ENCODE measurements at places on chromosomes 2 and 18.

- ATAC-seq, result peak; percentile 93
Observed at GRCh38 chr2:111209045-111209514, 88.4 kb downstream of the BCL2L11 start.

- no peak for ATAC-seq
Observed at GRCh38 chr2:1550076-1550475, 136.8 kb downstream of the TPO start.

GRCh38 chr2:23414871-23415270, 29.9 kb downstream of the KLHL29 start:
- ATAC-seq, result no peak

GRCh38 chr2:75100011-75100800, 99.1 kb downstream of the TACR1 start:
- no peak for ATAC-seq

DNA sequence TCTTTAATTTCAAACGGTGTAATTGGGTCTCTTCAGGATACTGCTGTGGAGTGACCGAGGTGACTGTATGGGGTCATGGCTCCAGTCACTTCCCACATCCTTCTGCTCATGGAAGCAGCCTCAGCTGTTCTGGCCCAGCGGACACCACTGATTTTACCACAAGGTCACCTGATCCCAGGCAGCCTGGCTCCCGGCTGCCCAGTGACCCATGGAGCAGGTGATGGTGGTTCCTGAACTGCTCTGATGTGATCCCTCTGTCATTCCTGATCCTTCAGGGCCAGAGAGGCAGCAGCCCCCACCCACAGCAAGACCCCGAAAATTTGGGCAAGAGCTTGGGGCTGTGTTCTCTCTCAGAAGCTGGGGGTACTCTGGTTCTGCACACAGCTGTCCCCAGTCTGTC, 35.5 kb upstream of the HS6ST1 start:
- no peak for ATAC-seq

DNA sequence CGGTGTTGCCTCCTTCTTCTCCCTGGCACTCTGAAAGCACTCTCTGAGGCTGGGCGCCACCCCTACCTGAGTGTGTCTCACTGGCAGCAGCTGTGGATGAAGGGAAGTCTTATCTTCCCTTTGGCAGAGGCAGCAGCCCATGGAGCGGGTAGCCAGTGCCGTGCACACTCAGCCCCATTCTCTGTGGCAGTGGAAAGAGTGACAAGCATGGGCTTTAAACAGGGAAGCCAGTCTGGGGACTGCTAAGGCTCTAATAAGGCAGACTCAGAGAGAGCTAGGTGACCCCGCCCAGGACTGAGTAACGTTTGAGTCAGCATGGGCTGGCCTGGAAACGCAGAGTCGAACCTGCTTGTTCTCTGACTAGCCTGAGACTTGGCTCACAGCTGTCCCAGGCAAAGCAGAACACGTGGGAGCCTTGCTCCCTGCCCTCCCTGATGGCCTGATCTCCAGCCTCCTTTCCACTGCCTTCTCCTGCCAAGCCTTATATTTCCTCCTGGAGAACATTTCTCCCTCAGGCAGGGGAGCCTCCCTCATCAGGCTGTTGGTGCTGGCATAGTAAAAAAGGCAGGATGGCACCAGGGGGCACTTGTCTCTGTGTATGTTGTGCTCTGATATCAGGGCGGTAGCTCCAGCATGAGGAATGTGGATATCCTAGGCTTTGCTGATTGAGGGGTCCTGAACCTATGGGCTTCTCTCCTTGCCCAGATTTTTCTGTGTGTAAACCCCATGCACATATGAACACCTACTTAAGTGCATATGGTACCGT, 93.9 kb upstream of the LGALSL start:
- ATAC-seq, result peak; percentile 99

GRCh38 chr2:54635554-54636152, 87.8 kb upstream of the EML6 start:
- no peak for ATAC-seq

DNA sequence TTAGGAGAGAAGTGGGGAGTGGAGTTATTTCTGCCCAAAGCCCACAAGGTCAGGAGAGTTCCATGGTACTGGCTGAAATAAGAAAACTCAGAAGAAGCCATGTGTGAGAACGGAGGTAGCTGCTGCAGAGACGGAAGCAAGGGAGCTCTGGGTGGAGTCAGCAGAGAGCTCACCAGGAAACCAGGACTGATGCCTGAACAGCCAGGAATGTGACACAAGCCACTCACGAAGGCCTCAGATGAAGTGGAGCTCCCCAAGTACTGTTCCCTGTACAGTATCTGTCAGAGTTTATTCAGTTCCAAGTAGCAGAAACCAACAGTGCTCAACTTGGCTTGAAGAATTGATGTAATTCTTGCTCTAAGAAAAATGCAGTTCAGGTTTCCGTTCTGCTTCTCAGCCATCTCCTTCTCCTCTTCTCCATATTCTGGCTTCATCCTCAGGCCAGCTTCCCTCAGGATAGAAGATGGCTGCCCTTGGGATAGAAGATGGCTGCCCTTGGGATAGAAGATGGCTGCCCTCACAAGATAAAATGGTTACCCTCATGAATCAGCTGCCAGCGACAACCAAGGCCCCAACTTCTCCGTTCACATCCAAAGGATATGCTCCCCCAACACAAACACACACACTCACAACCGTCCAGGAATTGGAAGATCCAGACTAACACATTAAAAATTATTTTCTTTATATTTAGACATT, 117.4 kb upstream of the SH3BP4 start:
- no peak for ATAC-seq

- no peak for ATAC-seq
Observed at GRCh38 chr18:68548904-68549870, 165.7 kb downstream of the TMX3 start.

- no peak for ATAC-seq
Observed at GRCh38 chr2:223315813-223316212, 263.8 kb downstream of the KCNE4 start.

DNA sequence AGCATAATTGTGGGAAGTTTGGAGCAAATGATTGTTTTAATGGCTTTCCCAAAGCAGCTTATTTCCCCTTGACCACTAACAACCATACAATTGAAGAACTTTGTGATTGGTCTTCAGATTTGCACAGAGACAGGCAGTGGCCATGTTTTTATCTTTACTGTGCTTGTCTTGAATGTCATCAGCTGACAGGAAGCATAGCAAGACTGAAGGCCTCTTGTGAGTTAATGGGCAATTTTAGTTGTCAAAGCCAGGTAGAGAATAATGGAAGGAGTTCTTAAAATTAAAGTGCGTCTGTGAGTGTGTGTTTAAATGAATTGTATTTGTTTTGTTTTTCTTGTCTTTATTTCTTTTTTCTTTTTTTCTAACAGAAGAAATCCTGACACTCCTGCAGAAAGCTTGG, 809.9 kb downstream of the TSN start:
- no peak for ATAC-seq

DNA sequence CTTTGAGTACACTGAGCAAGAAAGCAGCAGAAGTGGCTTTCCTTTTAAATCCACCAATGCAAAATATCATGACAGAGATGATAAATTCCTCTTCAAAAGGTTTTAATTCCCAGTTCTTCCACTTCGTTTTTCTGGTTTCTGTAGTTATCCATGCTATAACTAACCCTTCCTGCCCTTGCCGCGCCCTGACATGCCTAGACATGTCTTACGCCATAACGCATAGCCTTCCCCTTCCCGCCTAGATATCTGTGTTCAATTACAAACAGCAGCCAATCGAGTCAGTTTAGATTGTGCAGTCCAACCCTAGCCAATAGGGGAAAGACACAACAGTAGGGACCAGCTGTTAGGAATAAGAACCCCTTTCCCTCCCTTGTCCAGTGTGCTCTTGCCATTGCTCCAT, 16.1 kb downstream of the PRPF40A start:
- no peak for ATAC-seq

- peak; percentile 4 for ATAC-seq
Observed at GRCh38 chr2:136383167-136383566, 265.2 kb upstream of the CXCR4 start.

DNA sequence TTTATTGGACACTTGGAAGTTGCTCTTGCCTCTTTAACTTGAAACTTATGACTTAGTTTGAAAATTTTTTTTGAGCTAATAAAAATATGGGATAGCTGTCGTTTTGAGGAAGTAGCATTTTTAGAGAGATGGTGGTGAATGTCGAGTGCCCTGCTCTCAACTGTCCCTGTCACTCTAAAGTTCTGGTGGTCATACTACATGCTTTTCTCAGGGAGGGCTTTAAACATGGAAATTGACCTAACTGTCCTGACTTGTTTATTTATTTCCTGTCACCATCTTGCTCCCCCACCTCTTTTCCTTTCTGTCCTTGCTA, 16.0 kb downstream of the CEP192 start:
- no peak for ATAC-seq

DNA sequence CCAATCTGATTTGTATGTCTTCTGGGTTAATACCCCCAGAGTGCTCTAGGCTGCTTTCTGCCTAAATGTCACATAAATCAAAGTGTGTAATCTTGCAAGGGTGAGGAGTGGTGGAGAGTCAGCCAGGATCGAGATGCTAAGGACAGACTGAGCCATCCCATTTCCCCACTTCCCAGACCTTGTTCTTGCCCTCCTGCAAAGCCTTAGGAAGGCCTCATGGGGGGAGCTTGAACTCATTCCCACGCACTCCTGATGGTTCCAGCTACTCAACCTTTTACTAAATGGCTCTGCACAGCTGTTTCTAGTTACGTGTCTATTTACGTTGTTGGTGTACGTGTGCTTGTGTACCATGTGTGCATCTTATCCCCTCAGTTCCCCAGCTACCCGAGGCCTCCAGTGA, 423.6 kb upstream of the TNP1 start:
- ATAC-seq, result no peak

- no peak for ATAC-seq
Observed at GRCh38 chr2:238418999-238419546, 7.7 kb upstream of the ASB1 start.

- no peak for ATAC-seq
Observed at GRCh38 chr2:129062146-129062912, 743.7 kb upstream of the HS6ST1 start.

DNA sequence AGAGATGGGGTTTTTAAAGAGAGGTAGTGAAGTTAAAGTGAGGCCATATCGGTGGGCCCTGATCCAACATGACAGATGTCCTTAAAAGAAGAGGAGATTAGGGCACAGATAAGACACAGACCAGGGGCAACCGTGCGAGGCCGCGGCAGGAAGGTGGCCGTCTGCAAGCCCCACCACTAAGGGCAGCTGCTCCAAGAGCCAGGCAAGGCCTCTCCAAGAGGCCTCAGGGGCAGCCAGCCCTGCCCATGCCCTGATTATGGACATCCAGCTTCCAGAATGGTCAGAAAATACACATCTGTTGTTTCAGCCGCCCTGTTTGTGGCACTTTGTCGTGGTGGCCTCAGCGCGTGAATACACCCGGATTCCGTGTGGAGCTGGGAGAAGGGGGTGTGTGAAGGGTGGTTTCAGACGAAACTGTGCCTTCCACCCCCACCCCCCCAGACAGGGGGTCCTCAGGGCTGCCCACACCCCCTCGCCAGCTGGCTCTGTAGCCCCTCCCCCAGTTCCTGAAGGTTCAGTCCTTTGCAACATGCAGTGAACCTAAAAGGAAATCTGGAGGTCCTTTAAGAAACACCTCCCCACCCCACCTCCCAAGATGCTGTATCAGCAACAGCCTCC, 74.1 kb upstream of the SMAD7 start:
- no peak for ATAC-seq

- ATAC-seq, result no peak
Observed at GRCh38 chr2:240358821-240359397, 76.6 kb upstream of the GPC1 start.

DNA sequence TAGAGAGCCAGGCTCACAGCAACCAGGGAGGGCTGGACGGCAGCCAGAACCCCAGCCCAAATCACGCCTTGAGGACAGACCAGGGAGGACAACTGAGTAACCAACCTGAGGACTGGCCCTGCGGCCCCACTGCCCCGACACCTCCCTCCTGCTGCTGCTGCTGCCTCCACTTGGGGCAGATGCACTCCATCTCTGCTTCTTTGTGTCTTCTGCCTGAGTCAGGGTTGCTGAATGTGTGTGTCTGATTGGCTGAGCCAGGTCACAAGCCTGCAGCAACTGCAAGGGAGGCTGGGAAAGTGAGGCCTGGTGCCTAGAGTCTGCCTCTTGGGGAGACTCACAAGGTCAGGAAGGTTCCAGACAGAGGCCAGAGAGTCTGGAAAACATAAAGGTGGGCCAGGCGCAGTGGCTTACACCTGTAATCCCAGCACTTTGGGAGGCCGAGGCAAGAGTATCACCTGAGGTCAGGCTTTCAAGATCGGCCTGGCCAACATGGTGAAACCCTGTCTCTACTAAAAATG, 83.4 kb downstream of the ZFP36L2 start:
- peak; percentile 55 for ATAC-seq
